ENCODE measurements at places on chromosomes 6 and 20.

GRCh38 chr6:135535989-135536414 is 38.5 kb upstream of the AHI1 start:
- peak; percentile 46 for DNase-seq

DNA sequence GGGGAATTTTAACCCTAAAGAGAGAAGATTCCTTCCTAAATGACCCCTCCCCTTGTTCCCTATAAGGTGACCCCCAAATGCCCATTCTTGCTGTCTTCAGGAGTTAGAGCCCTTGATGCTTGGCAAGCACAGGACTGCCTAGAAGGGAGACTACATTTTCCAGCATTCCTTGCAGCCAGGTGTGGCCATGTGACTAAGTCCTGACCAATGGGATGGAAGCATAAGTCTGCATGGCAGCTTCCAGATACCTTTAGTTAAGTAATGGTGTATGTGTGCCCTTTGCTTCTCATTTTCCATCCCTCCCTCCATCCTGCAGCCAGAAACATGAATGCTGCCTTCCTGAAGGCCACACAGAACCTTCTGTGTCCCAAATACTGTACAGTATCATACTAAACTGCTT is 5.5 kb downstream of the BFSP1 start:
- DNase-seq: peak; percentile 37

DNA sequence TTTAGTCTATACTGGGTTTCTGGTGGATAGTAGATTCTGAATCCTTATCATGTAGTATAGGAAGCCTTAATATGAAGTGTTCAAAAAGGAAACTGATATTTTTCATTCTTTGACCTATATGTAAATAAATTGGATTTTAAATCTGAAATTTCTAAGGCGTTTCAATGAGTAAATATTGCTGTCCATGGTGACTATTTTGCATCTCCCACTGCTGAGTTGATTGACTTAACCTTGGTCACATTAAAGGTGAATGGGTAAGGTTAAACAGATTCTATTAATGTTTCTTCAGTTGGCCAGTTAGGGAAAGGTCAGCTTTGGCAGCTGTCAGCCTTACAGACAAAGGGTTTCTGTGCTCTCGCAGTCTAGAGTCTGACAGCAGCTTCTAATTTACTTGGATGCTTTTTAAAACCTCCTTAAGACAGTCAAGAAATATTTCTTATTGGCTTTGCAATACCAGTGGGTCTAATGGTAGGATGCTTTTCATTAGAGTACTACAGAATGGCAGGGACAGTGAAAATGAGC is 24.8 kb downstream of the PRIM2 start:
- DNase-seq: no peak

- DNase-seq: no peak
These were observed 26.8 kb downstream of the TRMT6 start for GRCh38 chr20:5923493-5923892.

- no peak for DNase-seq
These were observed 64.7 kb downstream of the SASH1 start for GRCh38 chr6:148407372-148407771.

GRCh38 chr6:1009103-1009502 is 302.8 kb upstream of the FOXQ1 start:
- no peak for DNase-seq

DNA sequence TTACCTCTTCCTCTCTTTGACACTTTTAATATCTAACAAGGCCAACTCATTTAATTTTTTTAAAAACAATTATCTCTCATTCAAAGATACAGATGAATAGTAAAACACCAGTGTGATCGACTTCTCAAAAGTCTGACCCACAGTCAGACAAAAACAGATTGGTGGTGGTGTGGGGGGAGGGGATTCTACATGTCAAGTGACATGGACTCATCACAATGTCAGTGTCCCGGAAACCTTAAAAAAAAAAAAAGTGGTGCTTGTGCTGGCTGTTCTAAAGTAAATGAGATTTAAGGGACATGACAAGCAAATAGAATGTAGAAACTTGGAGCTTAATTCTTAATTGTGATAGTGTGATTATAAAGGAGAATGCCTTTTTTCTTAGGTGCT is 16.3 kb upstream of the RFPL4B start:
- no peak for DNase-seq

GRCh38 chr6:5078121-5078669 is 6.9 kb upstream of the PPP1R3G start:
- no peak for DNase-seq

DNA sequence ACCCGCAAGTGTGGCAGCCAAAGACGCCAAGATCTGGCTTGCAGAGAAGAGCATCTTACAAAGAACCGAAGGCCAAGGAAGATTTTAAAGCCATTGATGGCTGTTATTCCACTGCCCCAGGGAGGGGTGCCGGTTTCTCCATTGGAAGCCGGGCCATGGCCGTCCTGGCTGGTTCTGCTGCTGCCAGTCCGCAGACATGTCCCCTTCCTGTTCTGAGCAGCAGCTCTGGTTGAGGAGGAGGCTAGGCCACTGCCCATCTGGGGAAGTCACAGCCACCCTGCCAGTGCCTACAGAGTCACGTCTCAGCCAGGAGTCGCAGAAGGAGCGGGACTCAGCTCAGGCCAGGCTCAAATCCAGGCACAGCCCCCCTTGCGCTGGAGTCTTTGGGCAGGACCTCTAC is 42.6 kb upstream of the MRGBP start:
- no peak for DNase-seq

DNA sequence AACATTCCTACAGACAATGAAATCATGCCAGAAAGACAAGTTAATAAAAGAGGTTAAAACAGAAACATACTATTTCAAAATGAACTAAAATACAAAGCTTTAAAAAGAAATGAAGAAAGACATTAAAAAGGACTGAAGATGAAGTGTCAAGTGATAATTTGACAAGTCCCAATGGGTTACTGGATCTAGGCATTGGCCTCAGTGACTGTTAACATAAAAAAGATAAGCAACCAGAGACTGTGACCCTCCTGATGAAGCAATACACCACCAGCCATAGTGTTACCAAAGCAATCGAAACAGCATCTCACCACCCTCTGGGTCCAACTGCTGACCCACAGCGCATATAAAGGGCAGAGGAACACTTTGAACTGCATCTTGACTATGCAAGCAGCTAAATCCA is 130.3 kb downstream of the FIG4 start:
- no peak for DNase-seq

- DNase-seq: no peak
These were observed 249.4 kb upstream of the TFAP2D start for GRCh38 chr6:50463931-50464330.

DNA sequence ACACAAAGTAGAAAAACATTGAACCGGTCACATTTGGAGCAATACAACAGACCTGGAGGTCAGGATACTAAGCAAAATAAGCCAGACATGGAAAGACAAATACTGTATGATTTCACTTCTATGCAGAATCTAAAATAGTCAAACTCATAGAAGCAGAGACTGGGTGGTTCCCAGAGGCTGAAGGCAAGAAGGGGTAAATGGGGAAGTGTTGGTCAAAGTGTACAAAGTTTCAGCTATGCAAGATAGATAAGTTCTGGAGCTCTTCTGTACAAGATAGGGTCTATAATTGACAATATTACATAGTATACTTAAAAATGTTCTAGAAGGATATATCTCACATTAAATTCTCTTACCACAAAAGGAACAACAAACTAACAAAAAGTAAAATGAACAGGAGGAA is 70.3 kb downstream of the TMEM244 start:
- DNase-seq: no peak

GRCh38 chr20:58642441-58642840 is 8.6 kb upstream of the STX16 start:
- DNase-seq: no peak

GRCh38 chr6:169938262-169938701 is 186.9 kb downstream of the ERMARD start:
- no peak for DNase-seq

DNA sequence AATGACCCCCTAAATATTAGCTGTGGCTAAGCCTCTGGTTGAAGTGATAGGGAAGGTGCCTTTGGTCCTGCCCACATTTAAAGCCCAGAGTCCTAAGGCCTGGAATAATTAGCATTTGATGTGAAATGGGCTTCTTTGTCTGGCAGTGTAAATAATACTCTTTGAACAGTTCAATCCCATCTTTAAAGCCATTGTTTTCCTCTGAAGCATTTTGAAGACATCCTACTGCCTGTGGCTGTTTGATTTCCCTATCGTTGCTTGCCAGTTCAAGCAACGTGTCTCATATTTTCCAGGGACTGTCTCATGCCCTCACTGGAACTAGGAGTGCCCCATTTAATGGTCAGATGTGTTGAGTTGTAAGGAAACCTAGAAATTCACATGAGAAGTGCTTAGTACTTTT is 89.3 kb upstream of the BTN3A2 start:
- no peak for DNase-seq

GRCh38 chr6:169966312-169967181 is 215.1 kb downstream of the ERMARD start:
- no peak for DNase-seq

DNA sequence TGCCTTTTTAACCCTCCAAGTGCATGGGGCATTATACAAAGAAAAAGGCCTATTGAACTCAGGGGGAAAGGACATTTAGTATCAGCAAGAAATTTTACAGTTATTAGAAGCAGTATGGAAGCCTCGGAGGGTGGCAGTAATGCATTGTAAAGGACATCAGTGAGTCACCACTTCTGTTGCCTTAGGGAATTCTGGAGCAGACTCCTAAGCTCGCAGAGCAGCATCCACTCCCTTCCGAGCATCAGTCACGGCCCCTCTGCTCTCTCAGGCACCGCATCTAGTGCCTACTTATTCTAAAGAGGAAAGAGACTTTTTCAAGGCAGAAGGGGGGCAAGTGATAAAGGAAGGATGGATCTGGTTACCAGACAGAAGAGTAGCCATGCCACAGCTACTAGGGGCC is 296.5 kb downstream of the RNGTT start:
- DNase-seq: no peak

GRCh38 chr6:70390067-70390466 is 23.2 kb upstream of the FAM135A start:
- no peak for DNase-seq

DNA sequence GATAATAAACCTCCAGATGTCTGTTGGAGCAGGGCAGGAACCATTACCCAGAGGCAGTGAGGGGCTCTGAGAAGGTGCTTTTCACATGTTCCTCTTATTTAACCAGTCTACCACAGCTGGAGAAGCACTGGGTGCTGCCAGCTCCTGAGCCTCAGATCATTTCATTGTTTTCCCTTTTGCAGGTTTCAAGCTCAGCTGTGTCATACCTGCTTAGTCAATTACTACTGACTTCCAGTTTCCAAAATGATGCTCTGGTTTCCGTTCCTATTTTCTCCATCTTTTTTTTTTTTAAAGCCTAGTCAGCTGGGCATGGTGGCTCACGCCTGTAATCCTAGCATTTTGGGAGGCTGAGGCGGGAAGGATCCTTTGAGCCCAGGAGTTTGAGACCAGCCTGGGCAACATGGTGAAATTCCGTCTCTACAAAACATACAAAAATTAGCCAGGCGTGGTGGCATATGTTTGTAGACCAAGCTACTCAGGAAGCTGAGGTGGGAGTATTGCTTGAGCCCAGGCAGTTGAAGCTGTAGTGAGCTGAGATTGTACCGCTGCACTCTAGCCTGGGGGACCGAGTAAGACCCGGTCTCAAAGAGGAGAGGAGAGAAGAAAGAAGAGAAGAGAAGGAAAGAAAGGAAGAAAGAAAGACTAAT is 6.7 kb downstream of the FLOT1 start:
- DNase-seq: peak; percentile 50

DNA sequence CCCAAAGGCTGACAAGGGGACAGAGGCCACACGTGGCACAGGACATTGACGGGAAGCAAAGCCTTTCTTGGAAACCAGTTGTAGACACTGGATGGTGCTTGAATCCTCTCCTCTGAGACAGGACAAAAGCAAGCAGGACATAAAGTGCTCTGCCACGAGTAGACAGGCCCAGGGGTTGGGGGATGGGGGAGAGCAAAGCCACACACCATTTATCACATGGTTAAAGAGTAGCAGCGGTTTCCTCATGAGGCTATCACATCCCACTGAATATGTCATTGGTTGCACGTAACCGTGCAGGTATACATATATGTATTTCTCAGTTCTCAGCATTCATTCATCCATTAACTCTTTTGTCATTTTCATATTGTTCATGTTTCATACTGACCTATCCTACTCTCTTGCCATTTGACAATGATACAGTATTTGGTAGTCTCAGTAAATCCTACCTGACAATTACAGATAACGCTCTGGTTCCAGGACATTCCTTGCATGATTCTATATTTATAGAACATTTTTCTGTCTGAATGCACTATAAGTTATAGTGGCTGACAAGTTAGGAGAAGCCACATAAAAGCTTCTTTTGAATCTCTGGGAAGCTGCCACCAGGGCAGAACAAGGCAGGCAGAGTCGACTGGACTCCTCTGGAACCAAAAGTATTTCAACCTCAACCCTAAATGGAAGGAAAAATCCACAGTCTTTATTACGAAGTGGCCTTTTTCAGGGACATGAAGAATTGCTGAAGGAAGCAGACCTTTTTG is 23.5 kb downstream of the METTL24 start:
- no peak for DNase-seq

- no peak for DNase-seq
These were observed 34.4 kb upstream of the ZFAND3 start for GRCh38 chr6:37785002-37785662.

- no peak for DNase-seq
These were observed 115.8 kb downstream of the MANEA start for GRCh38 chr6:95693108-95693507.

- DNase-seq: no peak
These were observed 268.8 kb downstream of the CENPW start for GRCh38 chr6:126608681-126609080.

- DNase-seq: no peak
These were observed 32.7 kb downstream of the TUBB2B start for GRCh38 chr6:3194535-3195419.

All from activated CD4-positive, alpha-beta T cell treated with anti-CD3 and anti-CD28 coated beads, Interleukin-2, Interleukin-4, amounts not matched to agents 100 ng/mL and 50 ng/mL, durations not matched to agents 16 hours and 8 hours (primary cell).